ENCODE measurements at places on chromosomes 6 and 20.

DNA sequence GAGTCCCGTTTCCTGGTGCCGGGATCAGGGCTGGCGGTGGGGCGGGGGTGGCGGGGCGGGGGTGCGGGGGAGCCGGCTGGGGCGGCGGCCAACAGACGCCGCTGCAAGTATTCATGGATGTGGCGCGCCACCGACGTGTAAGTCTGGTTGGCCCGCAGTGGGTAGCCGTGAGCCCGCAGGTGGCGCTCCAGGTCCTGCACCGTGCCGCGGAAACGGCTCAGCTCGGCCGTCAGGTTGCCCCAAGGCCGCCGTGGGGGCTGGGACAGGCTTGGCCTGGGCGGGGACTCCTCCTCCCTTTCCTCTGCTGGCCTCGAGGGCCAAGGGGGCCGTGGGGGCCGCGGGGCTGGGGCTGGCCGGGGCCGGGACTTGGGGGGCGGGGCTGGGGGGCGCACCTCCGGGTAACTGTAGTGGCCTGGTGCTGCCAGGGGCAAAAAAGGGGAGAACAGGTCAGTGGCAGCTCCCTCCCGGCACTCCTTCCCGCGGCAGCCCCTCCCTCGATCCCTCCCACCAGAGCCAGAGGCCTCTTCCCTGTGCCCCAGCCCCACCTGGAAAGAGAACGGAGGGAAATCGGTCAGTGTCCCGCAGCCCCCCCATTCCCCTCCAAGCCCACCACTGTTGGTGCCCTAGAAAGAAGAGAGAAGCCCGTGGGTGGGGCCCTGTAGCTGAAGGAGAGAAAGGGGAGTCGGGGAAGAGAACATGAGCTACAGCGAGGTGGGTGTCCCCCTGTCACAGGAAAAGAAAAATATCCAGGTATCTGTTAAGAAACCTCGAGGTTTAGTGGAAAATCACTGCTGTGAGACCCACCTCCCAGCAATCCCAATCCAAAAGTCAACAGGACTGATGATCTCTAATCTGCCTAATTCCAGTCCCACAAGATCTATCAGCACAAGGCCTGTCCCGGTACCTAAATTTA is 21.3 kb downstream of the TNXB start:
- DNase-seq: peak; percentile 82

DNA sequence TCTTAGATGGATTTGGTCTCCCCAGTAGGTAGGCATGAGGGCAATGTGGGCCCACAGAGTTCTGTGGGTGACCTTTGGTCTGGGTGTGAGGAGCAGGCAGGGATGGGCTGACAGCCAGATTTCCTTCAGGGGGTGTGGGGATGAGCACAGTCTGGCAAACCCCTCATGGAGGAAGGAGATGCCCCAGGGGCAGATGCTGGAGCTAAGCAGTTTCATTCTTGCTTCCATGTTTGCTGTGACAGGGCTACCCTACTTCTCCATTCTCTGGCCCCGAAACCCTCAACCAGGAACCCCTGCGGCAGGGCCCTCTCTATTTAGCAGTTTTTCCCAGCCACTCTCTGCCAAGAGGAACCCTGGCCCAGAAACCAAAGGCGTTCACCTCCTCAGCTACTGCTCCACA is 40.4 kb downstream of the GCLC start:
- no peak for DNase-seq

DNA sequence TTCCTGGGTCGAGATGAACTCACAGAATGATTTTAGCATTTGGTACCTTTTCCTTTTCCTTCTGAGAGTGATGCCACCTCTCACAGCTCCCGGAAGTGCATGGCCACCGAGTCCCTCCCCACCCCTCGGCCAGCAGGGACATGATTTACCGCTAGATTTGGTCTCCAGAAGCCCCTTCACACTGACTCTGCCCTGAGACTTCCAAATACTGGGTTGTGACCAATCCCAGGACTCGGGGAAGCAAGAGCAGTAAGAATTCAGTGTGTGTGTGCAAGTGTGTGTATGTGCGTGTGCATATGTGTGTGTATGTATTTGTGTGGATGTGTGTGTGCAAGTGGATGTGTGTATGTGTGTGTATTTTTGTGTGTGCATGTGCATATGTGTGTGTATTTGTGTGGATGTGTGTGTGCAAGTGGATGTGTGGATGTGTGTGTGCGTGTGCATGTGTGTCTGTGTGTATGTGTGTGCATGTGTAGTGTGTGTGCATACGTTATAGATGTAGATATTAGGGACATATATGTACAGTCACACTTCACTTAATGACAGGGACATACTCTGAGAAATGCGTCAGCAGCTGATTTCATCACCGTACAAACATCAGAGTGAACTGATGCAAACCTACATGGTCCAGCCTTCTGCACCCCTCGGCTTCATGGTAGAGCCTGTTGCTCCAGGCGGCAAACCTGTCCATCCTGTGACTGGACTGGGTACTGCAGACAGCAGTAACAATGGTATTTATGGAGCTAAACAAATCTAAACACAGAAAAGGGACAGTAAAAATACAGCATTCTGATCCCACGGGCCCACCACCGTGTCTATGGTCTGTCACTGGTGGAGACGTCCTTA is 374.5 kb downstream of the TAF4 start:
- no peak for DNase-seq

- no peak for DNase-seq
Measured at GRCh38 chr6:137762168-137763090, 104.6 kb upstream of the TNFAIP3 start.

- DNase-seq: peak; percentile 66
Measured at GRCh38 chr20:16434062-16434664, 139.1 kb downstream of the KIF16B start.

DNA sequence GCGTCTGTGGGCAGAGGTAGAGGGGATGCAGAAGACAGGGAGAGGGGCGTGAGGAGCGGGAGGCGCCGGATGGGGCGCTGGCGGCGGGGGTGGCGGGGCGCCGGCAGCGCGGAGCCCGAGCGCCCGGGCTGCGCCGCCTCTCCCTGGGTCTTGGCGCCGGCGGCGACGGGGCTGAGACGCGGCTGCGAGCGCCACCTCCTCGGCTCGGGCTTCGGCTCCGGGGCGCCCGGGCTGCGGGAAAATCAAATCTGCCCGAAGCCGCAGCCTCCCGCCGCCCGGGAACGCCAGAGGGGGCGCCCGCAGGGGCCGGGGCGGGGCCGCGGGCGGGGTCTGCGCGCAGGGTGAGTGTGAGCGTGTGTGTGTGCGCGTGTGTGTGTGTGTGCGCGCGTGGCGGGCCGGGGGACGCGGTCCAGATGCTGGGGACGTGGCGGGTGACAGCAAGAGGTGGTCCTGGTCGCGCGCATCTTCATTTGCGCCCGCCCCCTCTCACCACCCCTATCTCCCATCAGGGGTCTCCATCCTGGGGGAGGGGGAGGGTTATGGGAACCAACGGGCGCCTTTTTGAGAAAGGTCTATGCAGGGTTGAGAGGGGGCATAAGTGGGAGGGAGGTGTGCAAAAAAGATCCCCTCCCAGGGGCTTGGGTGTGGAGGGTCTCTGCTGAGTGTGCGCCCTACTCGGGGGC is 646 bp upstream of the CPNE5 start:
- DNase-seq: peak; percentile 11

DNA sequence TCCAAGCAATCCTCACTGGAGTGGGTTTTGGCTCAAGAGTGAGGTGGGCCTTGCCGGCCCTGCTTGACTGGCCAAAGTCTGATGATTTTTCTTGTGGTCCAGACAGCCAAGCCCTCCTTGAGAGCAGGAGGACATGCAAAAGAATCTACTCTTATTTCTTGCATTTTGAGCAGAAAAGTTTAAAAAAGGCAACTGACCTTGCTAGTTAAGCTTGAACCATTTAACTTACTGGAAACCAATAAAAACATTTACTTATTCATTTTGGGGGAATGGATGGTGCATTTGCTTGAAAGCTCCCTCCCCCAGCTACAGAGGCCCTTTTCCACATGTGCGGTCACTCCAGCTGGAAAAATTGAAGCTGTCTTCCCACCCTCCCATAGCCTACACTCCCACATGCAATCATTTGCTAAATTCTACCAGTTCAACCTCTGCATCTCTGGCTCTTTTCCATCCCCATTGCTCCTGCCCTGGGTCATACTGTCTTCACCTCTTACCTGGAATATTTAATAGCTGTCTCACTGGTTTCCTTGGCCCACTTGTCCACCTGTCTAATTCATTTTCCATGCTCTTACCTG is 527.9 kb downstream of the DHX35 start:
- DNase-seq: no peak

GRCh38 chr20:1394686-1395085 is 1.8 kb upstream of the FKBP1A start:
- no peak for DNase-seq

DNA sequence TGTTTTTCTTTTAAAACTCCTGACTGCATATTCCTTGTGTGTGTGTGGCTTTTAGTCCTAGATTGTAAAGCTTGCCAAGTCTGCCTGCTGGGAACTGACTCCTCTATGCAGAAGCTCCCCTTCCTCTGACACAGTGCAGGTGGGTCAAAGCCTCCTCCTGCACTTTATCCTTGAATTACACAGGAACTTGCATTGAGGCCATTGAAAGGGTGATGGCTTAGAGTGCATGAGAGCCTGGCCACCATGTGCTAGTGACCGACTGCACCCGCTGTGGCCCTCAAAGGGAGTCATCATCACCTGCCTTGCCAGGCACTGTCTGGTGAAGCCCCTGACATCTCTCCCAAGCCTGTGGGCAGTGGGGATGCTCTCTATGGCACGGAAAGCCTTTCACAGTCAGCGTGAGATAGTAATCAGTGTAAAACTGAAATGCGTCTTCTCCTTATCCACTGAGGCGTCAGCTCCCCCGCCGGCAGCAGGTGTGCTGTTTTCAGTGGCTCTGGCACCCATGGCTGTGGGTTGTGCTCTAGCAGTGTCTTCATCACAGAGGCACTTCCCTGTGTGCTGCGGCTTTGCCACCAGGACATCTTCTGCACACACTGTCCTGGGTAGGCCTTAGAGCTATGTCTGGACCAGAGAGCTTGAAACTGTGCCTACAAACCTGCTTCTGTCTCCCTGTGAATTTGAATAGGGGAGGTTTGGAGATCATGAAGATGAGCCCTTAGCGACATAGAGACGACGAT is 87.9 kb downstream of the THBS2 start:
- DNase-seq: no peak

- no peak for DNase-seq
Measured at GRCh38 chr6:142429195-142429594, 127.4 kb downstream of the ADGRG6 start.

- DNase-seq: no peak
Measured at GRCh38 chr20:23459461-23460150, 6.9 kb upstream of the CST11 start.

DNA sequence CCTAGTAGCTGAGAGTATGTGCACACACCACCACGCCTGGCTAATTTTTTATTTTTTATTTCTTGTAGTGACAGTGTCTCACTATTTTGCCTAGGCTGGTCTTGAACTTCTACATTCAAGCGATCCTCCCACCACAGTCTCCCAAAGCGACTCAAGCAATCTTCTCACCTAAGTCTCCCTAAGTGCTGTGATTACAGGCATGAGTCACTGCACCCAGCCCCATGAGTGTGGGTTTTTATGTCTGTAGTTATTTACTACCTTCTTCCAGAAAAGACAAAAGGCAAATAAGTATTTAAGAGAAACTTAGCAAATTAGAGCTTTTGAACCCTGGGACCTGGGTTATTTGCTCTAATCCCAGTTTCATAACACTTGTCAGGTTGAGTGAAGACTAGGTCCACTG is 92.3 kb upstream of the HCRTR2 start:
- DNase-seq: no peak

DNA sequence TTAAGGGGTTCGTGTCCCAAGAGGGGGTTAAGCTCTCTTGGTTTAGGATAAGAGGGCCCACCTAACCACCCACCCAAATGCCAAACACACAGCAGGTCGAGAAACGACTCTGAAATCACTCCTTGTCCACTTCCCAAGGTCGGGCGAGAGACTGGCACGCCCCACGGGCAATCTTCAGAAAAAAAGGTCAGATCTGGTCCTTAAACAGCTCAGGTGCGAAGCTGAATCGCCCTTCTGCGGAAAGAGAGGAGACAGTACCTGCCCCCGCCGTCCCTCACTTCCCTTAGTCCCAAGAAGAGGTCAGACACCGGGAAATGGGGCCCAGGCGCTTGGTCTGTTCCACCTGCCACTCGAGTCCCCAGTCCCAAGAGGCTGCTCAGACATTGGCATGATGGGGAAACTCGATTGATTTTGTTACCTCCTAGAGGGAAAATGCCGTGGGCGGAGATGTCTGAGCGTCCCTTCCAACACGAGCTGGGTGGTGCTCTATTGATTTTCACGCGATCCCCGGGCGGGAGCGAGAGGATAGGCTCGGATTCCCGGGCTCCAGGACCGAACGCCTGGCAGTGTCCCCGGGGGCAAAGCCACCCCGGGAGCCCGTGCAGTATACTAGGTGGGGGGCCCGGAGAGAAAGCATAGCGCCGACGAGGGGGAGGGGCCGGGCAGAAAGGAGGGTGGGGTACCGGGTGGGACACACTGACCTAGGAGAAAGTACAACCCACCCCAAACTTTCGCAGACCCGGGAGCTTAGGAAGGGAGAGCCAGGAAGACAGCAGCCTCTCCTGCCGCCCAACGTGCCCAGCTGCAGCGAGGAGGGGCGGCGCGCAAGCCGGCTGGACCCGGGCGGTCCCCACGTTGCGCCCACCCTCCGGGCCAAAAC is 1.1 kb upstream of the SAMD5 start:
- DNase-seq: no peak

DNA sequence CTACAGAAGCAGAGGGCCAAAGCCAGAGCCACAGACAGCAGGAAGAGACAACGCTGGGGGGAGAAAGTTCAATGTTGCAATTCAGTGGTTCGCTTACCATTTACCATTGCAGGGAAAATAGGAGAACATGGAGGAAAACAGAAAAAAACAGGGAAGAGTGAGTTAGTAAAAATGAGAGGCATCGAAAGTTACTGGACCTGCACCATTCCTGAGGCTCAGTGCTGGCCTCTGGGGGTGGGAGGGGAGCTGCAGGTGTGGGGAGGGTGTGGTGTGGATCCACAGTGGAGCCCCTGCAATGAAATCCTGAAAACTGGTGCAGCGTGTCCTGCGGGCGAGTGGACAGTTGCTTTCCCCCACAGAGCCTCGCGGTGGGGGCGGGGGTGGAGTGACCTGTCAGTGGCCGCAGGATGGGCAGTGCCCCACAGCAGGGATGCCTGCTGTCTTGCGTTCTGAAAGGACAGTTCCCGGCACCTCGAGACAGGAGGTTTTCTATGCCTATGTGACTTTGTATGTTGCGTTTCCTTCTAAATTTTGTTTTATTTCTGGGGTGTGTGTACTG is 5.7 kb downstream of the TMEM181 start:
- no peak for DNase-seq

- DNase-seq: no peak
Measured at GRCh38 chr6:136963259-136963658, 41.2 kb downstream of the SLC35D3 start.

GRCh38 chr6:26021350-26022131 is 58.9 kb downstream of the TRIM38 start:
- DNase-seq: peak; percentile 96

DNA sequence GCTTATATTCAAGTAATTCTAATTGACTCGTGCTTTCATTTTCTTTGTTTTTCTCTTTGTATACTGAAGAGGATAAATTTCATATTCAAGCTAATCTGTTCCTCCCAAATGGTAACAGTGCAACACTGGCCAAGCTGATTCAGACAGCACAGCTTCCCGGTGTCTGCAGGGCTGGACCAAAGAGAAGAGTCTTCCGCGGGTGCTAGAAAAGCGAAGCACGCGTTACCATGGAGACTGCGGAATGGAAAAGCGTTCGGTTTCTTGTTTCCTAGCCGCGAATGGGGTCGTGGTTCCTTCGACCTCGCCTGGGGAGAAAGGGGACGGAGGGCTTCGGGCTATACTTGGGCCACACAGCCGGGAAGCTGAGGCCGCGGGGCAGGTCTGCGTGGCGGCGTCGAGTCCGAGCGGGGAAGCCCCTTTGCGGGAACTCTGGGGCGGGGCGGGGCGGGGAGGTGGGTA is 6.2 kb upstream of the ZNF311 start:
- DNase-seq: peak; percentile 28

- DNase-seq: no peak
Measured at GRCh38 chr20:56417911-56418310, 5.9 kb downstream of the CASS4 start.

GRCh38 chr6:126170978-126171382 is 168.9 kb upstream of the CENPW start:
- DNase-seq: peak; percentile 61

Data from OCI-LY7 (cell line).